ENCODE measurements at places on chromosomes 11 and 22.

- DNase-seq = no peak
Observed at GRCh38 chr11:429931-430456, 11.8 kb downstream of the ANO9 start.

DNA sequence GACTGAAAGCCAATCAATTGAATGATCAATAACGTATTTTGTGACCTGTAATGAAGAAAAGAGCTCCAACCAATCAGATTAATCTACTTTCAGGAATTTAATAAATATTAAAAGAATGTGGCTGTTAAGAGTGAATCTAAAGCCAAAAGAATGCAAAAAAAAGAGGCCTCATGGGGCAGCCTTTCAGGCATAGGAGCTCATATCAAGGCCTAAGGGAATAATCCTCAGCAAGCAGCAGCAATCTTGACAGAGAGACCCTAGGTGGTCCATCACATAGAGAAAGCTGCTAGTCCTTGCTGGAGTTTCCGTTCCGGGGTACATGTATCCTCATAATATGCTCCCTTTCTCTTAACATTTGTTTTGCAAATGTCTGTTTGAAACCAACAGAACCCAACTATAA lies 313.1 kb upstream of the PITPNB start:
- DNase-seq = no peak

DNA sequence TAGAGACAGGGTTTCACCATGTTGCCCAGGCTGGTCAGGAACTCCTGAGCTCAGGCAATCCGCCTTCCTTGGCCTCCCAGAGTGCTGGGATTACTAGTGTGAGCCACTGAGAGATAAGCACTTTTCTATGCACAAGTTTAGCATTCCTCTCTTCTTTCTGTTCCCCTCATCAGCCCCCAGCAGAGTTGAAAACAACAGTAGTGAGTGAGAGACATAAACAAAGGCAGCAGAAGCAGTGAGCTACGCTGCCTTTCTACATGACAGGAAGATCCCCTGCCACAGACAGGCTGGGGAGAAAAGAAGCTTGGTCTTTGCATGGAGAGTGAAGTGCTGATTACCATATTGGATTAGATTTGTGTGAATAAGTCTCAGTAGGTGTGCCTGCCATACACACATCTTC lies 392.0 kb upstream of the KIRREL3 start:
- DNase-seq = no peak

- DNase-seq = no peak
Observed at GRCh38 chr11:121463689-121464335, 11.0 kb upstream of the SORL1-AS1 start.

DNA sequence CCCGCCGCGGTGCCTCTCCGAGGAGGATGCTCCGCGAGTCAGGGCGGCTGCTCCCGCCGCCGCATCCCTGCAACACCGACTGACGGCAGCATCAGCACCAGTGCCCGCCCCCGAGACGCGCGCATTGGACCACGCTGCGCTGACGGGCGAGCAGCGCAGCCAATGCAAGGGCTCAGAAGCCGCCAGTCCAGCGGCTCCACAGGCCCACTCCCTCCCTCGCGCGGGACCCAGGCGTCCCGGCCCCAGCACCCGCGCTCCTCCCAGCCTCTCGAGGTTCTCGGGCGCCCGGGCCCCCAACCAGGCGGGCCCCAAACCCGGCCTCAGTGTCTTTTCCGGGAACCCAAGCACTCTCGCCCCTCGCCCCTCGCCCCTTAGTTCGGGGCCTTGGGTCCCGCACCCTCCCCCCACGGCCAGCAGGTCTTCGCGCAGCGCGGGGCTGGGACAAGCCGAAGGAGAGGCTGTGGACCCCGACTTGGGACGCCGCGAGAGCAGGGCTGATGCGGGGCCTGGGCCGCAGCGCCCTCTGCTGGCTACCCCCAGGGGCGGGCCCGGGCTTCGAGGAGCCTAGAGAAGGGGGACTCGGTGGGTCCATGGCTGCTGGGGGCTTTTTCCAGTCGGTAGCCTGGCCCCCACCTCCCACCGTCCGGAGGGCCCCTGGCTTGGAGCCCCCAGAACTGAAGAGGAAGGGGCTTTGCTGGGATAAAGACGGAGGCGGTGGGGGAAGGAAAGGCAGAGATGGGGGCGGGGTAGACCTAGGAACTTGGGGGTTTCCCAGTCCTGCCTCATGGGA lies at the start of gene NRXN2:
TSS of gene NRXN2 (minus strand) at position 81 of the 790 bp plus-strand sequence. CDS start 9,498 bp downstream, outside the sequence.
- peak; percentile 97 for DNase-seq

DNA sequence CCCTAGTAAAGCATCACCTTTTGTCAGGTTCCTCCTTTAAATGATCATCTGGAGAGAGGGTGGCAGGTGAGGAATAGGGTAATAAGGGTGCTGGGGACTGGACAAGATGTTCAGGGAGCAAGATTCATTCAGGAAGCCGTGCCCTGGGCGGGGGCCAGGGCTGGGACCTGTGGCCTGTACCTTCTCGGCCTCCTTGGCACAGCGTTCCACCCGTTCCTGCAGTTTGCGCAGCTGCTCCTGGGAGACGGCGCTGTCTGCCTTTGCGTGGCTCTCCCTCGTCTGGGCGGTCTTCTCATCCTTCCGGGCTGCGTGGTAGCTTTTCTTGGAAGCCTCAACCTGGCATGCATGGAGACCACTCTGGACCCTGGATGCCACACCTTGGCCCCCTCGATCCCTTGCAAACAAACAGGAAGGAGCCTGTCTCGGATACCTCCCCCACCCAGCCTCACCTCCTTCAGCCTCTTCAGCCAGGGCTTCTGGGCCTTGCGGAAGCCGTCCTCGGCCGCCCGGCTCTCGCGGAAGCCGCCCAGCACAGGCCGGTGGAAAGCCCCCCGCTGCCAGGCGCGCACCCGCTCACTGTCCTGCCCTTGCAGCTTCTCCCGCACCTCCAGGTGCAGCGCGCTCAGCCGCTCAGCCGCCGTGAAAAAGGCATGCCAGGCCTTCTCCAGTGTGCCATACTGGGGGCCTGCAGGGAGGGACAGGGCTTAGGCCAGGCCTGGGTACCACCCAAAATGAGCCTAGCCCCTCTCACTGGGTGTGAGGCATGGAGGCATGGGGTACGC lies 3.5 kb upstream of the ARFGAP2 start:
- no peak for DNase-seq

- no peak for DNase-seq
Observed at GRCh38 chr22:32842486-32842885, 41.0 kb downstream of the TIMP3 start.

- peak; percentile 75 for DNase-seq
Observed at GRCh38 chr22:20203552-20204201, 52.8 kb upstream of the CCDC188 start.

DNA sequence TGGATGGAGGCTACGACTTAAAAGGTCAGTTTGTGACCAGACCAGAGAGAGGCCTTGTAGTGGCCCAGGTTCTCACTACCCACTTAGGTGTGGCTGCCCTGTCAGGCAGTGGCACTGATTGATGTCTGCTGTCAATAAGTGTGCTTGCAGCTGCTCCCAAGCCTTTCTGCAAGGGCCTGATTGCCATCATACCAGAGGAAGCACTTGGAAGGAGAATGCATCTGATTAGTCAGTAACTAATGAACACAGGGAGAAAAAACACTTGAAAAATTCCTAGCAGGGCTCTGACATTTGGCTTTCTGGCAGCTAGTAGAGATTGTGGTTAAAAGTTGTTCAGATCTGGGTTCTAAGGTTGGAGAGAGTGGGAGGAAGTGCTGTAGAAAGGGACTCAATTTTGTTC lies 107.5 kb downstream of the NAV2 start:
- no peak for DNase-seq

DNA sequence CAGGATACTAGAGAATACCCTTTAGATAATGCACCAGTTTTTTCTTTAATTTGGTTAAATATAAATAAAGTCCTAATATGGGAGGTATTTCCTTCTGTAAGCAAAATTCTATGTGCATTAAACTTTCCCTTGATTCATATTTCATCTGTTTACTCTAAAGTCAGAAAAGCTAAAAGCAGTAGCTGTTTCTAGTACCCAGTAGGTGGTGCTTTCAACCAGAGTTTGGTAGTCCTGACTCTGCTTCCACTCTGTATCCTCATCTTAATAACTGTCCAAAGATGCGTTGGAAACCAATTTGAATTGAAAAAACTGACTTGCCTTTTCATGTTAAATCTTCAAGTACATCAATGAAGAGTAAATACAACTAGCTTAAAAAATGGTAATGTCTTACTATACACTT lies 1065.2 kb downstream of the JRKL start:
- peak; percentile 6 for DNase-seq

DNA sequence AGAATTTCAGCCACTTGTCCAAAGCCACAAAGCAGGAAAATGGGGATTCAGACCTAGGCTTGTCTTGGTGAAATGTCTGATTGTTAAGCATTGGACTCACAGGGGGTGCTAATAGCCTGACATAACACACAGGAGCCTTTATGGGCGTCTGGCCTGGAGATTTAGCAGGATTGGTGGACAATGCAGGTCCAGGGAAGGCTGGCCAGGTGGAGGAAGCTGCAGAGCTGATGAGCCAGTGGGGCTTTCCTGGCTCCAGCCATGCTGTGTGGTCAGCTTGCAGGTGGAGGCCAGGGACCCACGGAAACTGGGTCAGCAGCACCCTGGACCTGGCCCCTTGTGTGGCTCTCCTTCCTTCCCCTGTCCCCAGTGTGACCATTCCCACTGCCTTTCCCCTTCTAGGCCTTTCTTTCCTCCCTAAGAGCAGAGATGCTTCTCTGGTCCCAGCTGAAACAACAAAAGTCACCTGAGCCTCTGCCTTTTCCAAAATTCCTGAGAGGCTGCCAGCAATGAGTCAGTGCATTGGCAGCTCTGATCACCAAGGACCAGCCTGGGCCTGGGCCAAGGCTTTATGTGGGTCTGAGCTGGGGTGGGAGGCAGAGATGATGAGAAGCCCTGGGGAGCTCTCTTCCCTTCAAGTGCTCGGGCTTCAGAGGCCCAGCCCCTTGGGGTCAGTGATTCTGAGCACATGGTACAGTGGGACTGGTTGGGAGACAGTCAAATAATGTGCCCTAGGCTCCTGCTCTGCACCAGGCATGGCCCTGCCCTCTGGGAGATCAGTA lies 85.2 kb downstream of the CCDC81 start:
- DNase-seq = peak; percentile 94

- DNase-seq = no peak
Observed at GRCh38 chr11:12640355-12640754, 33.9 kb upstream of the TEAD1 start.

DNA sequence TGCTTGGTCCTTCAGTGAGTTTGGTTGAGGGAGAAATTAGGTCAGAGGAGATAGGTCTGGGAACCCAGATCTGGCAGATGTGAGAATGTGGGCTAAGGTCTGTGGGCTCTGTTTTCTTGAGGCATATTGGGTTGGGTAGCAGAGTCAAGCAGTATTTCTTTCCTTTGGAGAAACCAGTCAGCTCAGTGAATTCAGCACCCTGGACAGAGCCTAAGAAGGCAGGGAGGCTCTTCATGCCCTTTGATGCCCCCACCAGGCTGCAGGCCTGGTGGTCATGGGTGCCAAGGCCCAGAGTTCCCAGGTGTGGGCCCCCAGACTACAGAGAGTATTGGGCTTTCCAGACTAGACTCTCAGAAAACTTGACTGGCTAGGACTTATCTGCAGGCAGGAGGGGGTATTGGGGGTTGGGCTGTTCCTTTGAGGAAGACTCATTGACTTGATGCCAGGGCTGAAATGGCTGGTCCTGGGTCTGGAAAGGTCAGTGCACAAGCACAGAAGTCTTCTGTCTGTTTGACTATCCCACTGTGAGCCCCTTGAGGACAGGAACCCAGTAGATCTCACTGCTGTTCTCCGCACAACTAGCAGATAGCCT lies 45.3 kb upstream of the NECTIN1 start:
- no peak for DNase-seq

- peak; percentile 78 for DNase-seq
Observed at GRCh38 chr22:49281467-49282340, 546.0 kb downstream of the BRD1 start.

GRCh38 chr11:115349335-115350017 lies 154.7 kb downstream of the CADM1 start:
- DNase-seq = no peak

DNA sequence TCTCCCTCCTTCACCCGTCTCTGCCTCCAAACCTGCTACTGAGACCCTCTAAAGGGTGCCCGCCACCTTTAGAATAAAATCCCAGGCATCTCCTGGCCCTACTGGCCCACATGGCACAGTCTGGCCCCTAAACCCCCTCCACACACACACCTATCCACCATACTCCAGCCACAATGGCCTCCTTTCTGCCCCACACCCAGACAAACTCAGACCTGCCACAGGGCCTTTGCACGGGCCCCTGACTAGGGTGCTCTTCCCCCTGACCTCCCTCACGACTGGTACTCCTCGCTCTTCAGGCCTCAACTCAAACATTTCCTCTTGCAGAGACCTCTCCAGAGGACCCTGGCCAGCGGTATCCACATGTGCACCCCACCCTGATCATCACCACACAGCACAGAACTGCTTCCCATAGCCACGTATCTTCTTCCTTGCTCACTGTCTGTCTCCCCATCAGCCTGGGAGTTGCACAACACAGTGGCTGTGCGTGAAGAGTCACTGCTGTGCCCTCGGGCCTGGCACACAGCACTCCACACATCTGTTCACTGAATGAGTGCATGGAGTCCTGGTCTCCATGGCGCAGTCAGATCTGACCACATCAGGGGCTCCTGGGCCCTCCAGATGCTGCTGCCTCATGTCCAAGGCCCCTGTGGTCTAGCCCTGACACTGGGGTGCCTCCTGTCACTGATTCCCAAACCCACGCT lies 66.2 kb upstream of the TCF20 start:
- DNase-seq = no peak

GRCh38 chr11:97015327-97015726 lies 625.5 kb downstream of the JRKL start:
- no peak for DNase-seq

DNA sequence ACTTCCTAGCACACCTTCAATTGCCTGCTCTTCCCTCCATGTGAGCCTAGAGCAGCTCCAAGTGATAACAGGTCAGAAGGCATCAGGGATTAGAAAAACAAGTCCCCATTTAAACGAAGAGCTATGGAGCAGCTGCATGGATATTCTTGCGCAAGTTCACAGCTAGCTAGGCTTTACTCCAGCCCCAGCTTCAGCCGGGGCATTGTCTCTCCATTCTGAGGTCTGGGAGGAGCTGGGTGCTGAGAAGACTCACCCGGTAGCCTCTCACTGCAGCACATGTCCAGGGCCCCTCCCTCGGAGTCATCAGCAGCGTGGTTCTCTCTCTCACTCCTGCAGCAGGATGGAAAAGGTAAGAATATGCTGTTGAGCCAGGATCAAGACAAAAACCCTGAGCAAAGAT lies 26.0 kb downstream of the PTPN5 start:
- no peak for DNase-seq

DNA sequence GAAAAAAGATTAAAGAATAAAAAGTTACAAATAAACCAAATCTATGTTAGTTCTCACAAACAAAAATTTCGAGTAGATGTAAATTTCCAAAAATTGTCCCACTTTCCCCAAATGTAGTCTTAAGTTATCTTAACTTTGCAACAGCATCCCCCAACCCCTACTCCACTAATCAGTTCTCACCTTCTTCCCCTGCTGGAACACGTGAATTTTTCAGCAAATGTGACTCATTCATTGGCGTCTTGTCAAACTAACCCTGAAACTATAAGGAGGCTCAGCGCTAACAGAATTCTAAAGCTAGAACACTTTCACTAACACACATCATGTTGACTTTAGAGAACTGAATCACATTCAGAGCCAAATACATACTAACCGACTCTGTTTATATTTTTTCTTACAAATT lies 46.1 kb downstream of the PHF21A start:
- peak; percentile 22 for DNase-seq
